ENCODE measurements at places on chromosomes 12 and 14. TPM values are rescaled to one million over a fixed set of nuclear protein-coding genes. Genes with fewer than 3 reads are reported as not detected.

The DNAJC22 gene
- 4.0 TPM for polyA plus RNA-seq

The SERPINA4 gene
- 119 TPM for polyA plus RNA-seq

The FITM1 gene
- polyA plus RNA-seq = 11.1 TPM

The TTC9 gene
- polyA plus RNA-seq = 0.96 TPM

The ITGB7 gene
- 1.6 TPM for polyA plus RNA-seq

The GTF2H3 gene
- polyA plus RNA-seq = 4.7 TPM

The KLHDC1 gene
- polyA plus RNA-seq = 2.7 TPM

The CPNE6 gene
- polyA plus RNA-seq = not detected

The EIF5 gene
- polyA plus RNA-seq = 22.2 TPM

The ESRRB gene
- polyA plus RNA-seq = 0.85 TPM

The CMTM5 gene
- polyA plus RNA-seq = 0.16 TPM

The TEX52 gene
- not detected for polyA plus RNA-seq

The RND1 gene
- polyA plus RNA-seq = 2.7 TPM

The CLEC4C gene
- not detected for polyA plus RNA-seq

The FBXW8 gene
- 4.9 TPM for polyA plus RNA-seq

The CTSG gene
- polyA plus RNA-seq = 0.14 TPM

The RHEBL1 gene
- 0.38 TPM for polyA plus RNA-seq

The KRT2 gene
- 0.02 TPM for polyA plus RNA-seq

The MYF5 gene
- polyA plus RNA-seq = not detected

The IL23A gene
- 0.38 TPM for polyA plus RNA-seq

The KCNJ8 gene
- polyA plus RNA-seq = 7.9 TPM

The DAO gene
- polyA plus RNA-seq = not detected

The DIO3 gene
- polyA plus RNA-seq = 0.82 TPM

The EXOC3L4 gene
- polyA plus RNA-seq = 8.9 TPM

The OR6C76 gene
- polyA plus RNA-seq = not detected

The GPR84 gene
- polyA plus RNA-seq = 0.09 TPM

The HNRNPC gene
- polyA plus RNA-seq = 259 TPM

The SPTB gene
- 6.5 TPM for polyA plus RNA-seq

The MORN3 gene
- 0.99 TPM for polyA plus RNA-seq

The TDRD9 gene
- polyA plus RNA-seq = 2.9 TPM

Data from pancreas (tissue), 10 donors.